Activated naive CD4-positive, alpha-beta T cell (primary cell): ENCODE measurements at places on chromosomes 5 and 9.

DNA sequence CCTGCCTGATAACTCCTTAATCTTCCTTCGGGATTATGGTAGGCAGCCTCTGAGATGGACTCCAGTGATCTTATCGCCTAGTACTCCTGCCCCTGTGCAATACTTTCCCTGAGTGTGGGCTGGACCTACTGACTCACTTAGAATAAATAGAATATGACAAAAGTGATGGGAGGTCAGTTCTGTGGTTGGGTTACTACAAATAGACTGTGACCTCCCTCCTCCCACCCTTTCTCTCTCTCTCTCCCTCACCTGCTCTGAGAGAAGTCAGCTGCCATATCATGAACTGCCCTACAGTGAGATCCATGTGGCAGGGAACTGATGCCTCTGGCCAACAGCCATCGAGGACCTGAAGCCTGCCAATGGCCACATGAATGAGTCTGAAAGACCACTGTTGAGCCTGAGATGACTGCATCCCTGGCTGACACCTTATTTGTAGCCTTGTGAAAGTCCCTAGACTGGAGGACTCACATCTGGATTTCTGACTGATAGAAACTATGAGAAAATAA lies 31.7 kb downstream of the NRG2 start:
- DNase-seq: no peak

- DNase-seq: no peak
These were observed 20.3 kb upstream of the UNC5A start for GRCh38 chr5:176789873-176790615.

DNA sequence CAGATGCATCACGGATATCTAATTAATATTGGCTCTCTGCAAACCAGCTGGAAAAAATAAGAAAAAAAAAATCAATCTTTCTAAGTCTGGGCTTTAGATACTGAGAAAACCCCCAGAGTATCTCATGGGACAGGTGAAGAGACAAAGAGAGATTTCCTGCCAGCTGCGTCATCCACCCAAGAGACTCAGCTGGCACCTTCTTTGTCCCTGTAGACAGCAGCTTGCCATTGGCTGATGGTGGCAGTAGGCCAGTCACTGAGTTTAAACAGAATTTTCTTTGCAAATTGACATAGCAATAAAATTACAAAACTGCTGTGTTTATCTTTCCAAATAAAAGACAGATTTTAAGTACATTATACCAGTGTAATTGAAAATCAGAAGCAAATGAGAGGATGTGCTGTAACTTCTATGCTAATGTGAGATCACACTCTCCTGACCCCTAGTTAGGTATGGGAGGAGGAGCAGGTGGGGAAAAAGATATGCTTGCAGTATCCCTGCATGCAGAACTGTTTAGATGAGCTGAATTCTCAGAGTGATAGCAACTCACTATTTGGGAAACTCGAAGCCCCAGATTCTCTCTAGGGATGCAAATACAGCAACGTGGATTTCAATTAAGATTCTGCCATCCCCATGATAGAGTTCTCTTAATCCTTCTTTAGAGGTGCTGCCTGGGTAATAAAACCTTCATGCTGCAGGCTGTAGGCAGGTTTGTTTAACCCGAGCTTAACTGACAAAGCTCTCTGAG lies 72.2 kb downstream of the NMUR2 start:
- no peak for DNase-seq

DNA sequence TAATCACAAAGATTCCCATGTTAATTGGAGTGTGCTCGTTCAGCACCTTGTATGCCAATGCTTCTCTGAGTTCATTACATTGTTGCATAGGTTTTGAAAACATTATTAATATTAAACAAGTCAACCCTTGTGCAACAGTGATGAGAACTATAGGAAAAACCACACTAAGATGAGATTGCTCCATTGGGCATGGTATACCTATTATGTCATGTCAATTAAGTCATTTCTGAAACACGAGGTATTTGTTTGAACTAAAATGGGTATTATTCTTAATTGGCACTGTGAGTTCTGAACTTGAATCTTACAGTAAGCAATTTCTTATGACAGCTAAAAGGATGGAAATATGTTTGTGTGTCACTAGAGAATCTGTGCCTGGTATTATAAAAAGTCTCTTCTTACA lies 447.7 kb downstream of the EFNA5 start:
- no peak for DNase-seq

DNA sequence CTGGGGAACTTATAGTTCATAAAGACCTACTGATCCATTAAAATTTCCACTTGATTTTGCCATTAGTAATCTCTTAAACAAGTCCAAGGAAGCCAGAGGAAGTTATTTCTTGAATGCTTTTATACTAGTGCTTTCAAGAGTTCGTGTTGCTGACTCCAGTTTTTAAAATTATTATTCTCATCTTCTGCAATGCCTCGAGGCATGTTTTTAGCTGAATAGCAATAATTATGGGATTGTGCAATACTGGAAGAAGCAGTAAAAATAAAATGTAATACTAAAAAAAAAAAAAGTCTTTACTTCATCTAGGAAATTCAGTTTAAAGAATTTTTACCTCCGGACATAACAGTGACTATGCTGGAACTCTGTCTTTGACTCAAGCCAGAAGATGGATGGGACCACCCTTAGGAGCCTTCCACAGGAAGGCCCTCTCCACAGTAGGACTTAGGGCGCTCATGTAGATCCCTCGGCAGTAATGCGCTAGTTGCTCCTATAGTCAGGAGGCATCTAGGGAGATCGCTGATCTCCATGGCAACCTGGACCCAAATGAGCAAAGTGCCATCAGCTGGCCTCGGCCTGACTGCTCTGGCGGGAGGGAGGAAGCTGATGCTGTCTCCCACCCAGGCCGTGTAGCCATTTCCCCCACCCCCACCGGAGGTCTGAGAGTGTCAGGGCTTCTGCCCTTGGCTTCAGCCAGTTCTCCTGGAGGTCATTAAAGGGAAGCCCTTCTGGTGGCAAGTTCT lies 56.7 kb downstream of the DAPK1 start:
- DNase-seq: no peak

DNA sequence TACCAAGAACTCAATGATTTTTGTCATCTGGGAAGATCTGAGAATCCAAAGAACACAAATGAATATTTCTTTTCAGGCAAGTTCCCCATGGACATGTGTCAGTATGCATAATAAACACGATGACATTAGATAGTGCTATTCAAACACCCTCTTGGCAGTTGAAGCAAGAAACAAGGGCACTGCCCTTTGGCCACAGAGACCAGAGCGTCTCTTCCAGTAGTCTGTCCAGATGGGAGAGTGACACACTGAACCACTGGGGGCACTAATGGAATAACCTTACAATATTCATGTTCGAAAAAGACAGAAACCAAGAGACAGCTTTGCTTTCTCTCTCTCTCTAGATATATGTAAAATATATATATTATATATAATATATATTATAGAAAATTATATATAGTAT lies 301.9 kb downstream of the CTNND2 start:
- DNase-seq: no peak

DNA sequence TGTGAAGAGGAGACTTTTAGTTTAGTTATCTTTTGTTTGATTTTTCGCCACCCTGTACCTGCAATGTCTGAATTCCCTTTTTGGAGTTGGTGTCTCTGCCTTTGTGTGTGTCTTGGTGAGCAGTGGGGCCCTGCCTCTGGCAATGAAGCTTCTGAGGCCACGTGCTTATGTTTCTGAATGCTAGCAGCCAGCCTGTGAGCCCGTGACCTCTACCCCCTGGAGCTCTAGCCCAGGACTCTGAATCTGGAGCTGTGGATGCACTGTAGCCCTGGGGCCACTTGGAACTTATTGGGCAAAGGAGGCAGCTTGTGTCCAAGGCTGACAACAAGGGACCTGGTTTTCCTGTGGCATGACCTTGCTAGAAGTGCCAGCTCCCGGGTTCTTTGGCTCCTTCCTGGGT lies 19.4 kb downstream of the ENTREP1 start:
- DNase-seq: no peak

DNA sequence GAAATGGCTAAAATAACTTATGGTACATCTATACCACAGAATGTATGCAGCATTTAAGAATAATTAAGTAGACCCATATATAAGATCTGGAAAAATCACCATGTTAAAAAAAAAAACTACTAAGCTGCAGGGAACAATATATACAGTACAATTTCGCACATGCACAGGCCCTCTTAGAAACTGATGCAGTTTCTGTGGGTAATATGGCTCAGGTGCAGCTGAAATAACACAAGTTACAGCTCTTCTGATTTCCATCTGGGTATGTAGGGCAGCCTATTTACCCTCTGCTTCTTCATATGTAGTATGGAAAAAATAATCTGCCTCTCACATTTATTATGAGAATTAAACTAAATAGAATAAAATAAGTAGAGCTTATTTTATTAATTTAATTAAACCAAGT lies 82.9 kb downstream of the YIPF5 start:
- DNase-seq: no peak
